ENCODE measurements at places on chromosomes 16 and 17. TPM values are rescaled to one million over a fixed set of nuclear protein-coding genes. Genes with fewer than 3 reads are reported as not detected.

Gene PPP1R27
- total RNA-seq = 35.0 TPM

Gene NEUROD2
- not detected for total RNA-seq

Gene NFE2L1
- 93.4 TPM for total RNA-seq

Gene PSMC3IP
- total RNA-seq = 2.1 TPM

Gene IKZF3
- total RNA-seq = 0.52 TPM

Gene CLEC18A
- total RNA-seq = under 0.01 TPM

Gene CLDN6
- total RNA-seq = not detected

Gene CTRB2
- not detected for total RNA-seq

Gene SHISA6
- total RNA-seq = 2.1 TPM

Gene PPY
- total RNA-seq = not detected

Gene FBXO39
- under 0.01 TPM for total RNA-seq

Gene CMTR2
- 26.1 TPM for total RNA-seq

Gene NKD1
- total RNA-seq = 2.1 TPM

Gene SMTNL2
- total RNA-seq = 74.1 TPM

Gene STX1B
- total RNA-seq = not detected

Gene VTN
- total RNA-seq = 0.52 TPM

Gene IL21R
- 0.52 TPM for total RNA-seq

Gene COTL1
- total RNA-seq = 11.0 TPM

Gene KRT31
- 3.1 TPM for total RNA-seq

Gene KRT13
- not detected for total RNA-seq

Gene VPS25
- total RNA-seq = 38.6 TPM

Gene ZPBP2
- total RNA-seq = not detected

Gene MYH8
- total RNA-seq = 3,493 TPM

Gene SPATA22
- 2.1 TPM for total RNA-seq

Gene MLYCD
- total RNA-seq = 3.1 TPM

Gene CLEC19A
- total RNA-seq = not detected

Gene KCNJ12
- 14.6 TPM for total RNA-seq

Gene UTS2R
- total RNA-seq = 1.6 TPM

Gene MYH2
- 43.8 TPM for total RNA-seq

Gene HIC1
- 23.5 TPM for total RNA-seq

Gene NAGPA
- 5.2 TPM for total RNA-seq

Gene TVP23B
- total RNA-seq = 24.5 TPM

Gene KRTAP9-4
- not detected for total RNA-seq

Gene NOXO1
- total RNA-seq = 1.6 TPM

Gene FAM222B
- 6.3 TPM for total RNA-seq

Gene TAC4
- total RNA-seq = 2.1 TPM

Gene CPNE7
- not detected for total RNA-seq

Gene FOXN1
- total RNA-seq = not detected

Gene KRT39
- 3.1 TPM for total RNA-seq

Gene CA10
- 10.4 TPM for total RNA-seq

Gene LPO
- not detected for total RNA-seq

Measured in skeletal muscle tissue (tissue), 5 donors.